ENCODE measurements at places on chromosomes 6 and 20.

- no peak for DNase-seq
Measured at GRCh38 chr6:73606428-73606827, 47.4 kb downstream of the SLC17A5 start.

- DNase-seq: no peak
Measured at GRCh38 chr6:95693108-95693507, 115.8 kb downstream of the MANEA start.

GRCh38 chr6:159008656-159009288 is 8.8 kb upstream of the RSPH3 start:
- peak; percentile 54 for DNase-seq

- no peak for DNase-seq
Measured at GRCh38 chr6:9789201-9789600, 625.7 kb downstream of the TFAP2A start.

DNA sequence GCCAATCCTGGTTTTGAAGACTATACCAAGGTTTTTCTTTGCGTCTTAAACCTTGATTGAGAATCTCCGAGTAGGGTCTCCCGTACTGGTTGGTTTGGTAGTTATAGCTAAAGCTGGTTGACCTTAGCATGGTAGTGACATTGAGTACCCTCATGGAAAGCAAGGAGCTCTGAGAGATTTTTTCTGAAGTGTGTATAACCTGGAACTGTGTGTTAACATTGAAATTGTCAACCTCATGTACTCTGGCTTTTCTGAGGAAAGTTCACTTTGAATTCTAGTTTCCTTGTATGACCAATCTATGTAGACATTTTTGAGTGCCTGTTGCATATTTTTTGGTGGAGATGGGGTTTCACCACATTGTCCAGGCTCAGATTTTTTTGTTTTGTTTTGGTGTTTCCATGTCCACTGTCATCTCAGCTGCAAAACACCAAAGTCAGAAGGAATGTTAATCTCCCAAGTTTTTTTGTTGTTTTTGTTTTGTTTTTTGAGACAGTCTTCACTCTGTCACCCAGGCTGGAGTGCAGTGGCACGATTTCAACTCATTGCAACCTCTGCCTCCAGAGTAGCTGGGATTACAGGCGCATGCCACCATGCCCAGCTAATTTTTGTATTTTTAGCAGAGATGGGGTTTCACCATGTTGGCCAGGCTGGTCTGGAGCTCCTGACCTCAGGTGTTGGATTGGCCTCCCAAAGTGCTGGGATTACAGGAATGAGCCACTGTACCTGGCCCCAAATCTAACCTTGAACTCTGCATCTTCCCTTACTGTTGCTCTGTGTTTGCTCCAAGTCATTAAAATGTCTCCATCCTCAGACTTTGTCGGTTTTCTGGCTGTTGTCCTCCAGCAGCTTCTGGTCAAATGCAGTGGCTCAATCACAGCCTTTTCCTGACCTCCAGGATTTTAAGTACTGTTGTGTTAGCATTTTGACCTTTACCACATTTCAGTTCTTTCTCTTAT is 4.3 kb downstream of the RPS12 start:
- DNase-seq: no peak

DNA sequence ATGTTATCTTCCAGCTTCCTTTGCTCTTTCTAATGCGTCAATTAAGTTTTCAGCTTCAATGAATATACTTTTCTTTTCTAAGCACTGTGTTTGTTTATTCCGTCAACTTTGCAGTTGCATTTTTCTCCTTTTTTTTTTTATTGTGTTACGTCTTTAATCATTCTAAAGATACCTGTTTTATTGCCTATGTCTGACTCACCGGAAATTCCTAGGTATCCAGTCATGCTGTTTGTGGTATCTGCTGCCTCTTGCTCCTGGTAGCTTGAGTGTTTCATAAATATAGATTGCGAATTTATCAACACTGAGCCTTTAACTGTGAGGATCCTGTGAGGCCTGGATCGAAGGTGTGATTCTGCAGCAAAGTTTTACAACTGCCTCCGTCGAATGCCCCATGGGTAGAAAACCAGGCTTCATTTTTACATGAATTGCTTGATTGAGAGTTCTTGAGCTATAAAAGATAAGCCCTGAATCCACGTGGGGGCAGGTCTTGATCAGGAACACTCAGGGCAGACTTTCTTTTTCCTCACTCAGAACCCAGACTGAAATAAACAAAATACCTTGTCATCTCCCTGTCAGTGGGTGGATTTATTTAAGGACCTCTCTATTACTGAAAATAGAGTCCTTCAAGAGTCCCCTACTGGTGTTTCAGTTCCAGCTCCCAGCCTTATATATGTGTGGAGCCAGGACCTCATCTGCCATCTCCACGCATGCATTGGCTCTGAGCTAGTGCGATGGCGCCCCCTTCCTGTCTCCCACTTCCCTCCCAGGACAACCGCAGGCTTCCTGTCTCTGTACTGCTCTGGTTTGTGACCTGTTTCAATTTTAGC is 60.1 kb upstream of the LRRC1 start:
- no peak for DNase-seq

- no peak for DNase-seq
Measured at GRCh38 chr6:2881423-2881822, 21.7 kb downstream of the SERPINB9 start.

DNA sequence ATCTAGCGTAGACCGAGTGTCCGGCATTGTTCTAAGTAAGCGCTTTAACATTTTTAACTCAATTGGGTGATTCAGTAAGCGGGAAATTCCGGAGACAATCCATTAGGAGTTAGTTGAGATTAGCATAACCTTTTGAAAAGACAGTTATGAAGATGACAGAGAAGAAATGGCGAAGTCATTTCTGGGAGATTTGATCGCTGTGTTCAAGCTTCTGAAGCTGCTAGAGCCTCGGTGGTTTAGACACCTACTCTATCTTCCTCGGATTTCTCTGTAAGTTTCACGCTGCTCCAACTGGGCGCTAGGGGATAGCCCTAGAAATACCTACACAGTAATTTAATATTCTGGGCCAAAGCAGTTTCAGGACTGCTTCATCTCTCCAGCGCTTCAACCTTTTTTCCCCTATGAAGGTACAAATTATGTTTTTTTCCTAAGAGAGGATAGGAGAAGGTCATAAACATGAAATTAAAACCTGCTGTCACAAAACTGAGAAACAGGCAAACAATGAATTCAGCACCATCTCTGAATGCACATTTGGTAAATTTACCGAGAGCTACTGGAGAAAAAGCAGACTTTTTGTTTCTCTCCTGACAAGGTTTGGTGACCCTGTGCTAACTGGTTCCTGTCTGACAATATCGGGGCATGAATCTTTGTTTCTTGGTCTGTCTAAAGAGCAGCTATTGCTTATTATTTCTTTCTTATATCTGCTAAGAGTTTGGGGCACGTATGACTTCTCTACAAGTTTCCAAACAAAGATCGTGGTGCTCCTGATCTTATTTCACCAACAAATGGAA is 22.4 kb downstream of the ZNF311 start:
- no peak for DNase-seq

GRCh38 chr20:24773751-24774201 is 175.3 kb upstream of the CST7 start:
- DNase-seq: no peak

- DNase-seq: no peak
Measured at GRCh38 chr20:34683667-34684066, 6.8 kb upstream of the PIGU start.

DNA sequence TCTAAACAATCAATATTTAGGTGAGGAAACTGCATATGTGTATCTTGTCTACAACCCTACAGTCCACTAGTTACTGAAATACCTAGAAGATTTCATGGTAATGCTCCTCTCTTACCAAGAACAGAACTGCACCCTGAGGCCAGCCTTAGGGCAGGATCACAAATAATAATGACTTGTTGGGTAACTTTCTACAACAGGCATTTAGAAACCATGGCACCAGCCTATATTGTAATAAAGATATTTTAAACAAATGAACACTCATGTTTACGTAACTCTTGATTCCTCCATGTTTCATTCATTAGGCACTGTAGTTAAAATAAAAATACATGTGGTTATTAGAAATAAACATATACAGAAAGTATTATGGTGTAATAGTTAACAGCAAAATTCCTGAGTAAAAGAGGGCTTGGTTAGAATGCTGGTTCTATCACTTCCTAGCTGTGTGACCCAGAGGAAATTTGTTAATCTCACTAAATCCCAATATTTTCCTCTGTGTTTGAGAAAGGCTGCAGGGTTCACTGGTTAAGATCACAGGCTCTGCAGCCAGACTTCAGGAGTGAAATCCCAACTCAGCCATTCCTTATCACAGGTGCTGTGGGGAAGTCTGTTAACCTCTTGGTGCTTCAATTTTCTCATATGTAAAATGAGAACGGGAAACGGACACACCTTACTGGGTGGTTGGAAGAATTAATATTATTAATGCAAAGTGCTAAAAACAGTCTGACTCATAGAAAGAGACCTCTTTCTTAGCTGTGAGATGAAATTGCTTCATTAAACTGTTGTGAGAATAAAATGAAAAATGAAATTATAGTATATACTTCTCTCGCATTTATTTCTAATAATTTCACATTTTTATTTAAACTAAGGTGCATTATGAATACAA is 8.5 kb downstream of the HMGN3 start:
- no peak for DNase-seq

DNA sequence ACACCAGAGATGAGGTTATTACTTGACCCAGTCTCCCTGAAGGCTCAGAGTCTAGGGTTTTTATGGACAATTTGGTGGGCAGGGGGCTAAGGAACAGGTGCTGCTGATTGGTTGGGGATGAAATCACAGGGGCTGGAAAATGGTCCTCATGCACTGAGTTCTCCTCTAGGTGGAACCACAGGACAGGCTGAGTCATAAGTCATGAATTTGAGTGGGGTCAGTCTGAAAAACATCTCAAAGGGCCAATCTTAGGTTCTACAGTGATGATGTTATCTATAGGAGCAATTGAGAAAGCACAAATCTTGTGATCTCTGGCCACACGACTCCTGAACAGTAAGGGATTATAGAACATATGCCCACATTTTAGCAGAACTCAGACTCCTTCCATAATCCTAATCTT is 5.9 kb upstream of the MRS2 start:
- DNase-seq: no peak

GRCh38 chr20:57280221-57280620 is 13.8 kb upstream of the BMP7 start:
- peak; percentile 11 for DNase-seq

DNA sequence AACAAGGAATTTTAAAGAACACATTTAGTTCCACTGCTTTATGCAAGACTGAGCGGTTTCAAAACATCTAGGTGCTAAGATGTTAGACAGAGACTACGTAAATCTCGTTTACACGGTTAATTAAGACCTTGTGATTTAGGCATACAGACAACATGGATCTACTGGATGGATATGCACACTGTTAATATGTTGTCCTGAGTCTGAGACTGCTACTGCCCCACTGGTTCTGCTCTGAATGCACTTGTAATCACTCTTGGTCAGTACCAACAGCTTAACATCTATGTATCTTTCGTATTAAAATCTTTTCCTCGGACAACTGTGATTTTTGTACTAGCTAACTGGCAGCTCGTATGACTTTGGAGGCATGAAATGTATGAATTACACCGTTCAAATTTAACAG is 3.1 kb downstream of the MAN1A1 start:
- DNase-seq: no peak

- DNase-seq: no peak
Measured at GRCh38 chr20:44206132-44206531, 4.4 kb downstream of the OSER1 start.

- no peak for DNase-seq
Measured at GRCh38 chr20:4567170-4567569, 154.5 kb upstream of the PRND start.
